CD4-positive, alpha-beta T cell treated with Interleukin-15 for 4 hours (primary cell): ENCODE measurements at places on chromosomes 7 and 10.

GRCh38 chr10:28217848-28218247, 85.0 kb downstream of the MPP7 start:
- peak; percentile 30 for DNase-seq

DNA sequence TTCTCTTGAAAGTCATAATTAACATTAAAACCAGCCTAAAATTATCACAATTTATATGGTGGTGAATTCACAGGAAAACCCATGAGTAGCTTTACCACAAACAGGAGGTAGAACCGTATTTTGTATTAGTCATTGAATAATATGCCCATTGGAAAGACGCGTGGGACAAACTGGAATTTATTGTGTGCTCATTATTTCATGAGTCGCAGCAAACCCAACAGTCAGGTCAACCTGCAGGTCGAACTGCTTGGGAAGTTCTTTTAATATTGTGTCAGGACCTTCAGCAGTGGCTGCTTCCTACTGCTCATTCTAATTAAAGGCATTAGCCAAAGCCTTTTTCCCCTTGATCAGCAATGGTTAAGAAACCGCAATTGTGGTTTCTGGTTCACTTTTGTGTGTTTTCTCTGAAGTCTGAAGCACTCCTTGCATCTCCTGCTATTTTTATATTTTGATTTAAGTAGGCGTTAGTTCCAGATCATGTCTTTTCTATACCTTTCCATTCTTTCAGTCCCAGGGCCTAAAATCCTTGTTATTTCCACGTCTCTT, 100.1 kb downstream of the RAB11FIP2 start:
- no peak for DNase-seq

- no peak for DNase-seq
These were observed 610.0 kb downstream of the KCNMA1 start for GRCh38 chr10:77027576-77027975.

GRCh38 chr7:140863867-140864266, 60.9 kb downstream of the BRAF start:
- DNase-seq, result no peak

DNA sequence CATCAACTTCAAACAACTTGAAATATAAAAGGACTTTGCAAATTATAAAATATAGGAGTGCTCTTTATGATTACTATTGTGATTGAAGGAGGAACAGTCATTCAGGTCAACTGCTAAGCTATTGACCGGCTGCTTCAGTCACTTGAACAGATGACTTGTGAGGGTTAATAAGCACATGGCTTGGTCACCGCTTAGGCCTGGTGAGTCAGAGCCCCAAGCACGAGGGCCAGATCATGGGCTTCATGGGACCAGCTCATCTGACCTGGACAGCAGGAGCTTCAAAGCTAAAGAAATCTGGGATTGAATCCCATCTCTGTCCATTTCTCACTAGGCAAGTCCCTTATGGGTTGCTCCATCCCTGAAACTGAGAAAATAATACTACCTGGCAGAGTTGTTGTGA, 60.4 kb upstream of the ADO start:
- no peak for DNase-seq

GRCh38 chr10:78910021-78910420, 158.7 kb upstream of the ZMIZ1 start:
- no peak for DNase-seq

DNA sequence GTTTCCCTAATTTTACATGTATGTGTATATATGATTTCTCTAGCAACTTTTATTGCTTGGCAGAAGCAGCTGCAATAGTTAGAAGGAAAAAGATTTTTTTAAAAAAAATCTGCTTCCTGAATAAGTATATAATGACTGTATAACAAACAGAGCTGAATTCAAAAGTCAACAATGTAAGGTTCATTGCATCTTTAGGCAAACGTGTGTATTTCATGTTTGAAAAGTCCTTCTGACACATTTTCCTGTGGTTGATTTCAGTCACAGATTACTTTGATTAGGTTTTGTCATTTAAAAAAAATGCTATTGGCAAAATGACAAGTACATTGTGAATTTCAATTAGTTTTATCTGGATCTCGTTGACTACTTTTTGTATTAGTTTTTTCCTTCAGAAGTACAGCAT, 231.0 kb downstream of the CSTF2T start:
- DNase-seq, result no peak
